Frontal cortex (tissue), 4 donors: ENCODE measurements at places on chromosomes 7 and 10.

DNA sequence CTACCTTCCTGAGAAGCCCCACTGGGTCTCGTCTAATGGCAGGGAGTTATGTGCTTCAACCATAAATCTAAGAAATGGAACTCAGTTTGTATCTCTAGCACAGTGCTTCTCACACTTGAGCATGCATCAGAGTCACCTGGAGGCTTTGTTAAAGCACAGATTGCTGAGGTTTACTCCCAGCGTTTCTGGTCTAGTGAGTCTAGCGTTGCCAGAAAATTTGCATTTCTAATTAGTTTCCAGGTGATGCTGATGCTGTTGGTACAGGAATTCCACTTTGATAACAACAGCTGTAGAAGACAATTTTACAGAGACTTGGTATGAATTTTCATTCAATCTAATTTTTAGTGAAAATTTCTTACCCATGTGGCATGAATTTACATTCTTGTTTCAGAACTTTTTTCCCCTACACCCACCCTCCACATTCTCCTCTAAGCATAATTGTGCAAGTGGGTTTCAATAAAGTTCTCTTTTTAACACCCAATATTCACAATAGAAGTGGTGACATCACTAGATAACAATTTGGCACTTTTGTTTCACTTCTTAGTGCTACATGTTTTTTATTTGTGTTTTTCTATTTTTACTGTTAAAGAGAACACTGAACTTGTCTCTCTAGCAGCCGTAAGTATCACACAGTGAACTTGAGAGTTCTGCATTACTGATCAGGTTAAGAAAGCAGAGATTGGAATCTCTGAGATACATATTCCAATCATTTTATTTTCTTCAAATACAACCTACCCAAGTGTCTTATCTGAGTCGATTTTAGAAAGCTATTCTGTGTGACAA lies 48.4 kb upstream of the BET1 start:
- no peak for DNase-seq

DNA sequence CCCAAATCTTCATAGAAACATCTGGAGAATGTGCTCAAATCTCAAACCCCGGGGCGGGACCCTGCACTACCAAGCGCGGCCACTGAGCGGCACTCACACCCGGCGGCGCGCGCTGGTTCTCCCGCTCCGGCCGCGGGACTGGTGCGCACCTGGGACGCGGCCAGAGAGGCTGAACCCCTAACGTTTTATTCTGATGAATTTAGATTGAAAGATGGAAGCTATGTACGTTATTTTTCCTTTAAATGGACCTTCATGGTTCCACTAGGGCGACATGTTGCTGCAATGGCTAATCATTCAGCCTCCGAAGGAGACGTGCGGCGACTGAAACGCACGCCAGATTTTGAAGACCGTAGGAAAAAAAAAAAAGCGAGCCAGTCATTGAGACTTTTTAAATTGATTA lies 107.0 kb upstream of the INSIG1 start:
- DNase-seq = peak; percentile 76

GRCh38 chr7:131733604-131734003 lies 177.2 kb upstream of the PODXL start:
- DNase-seq = no peak

- DNase-seq = no peak
These were observed 11.4 kb upstream of the LRRC61 start for GRCh38 chr7:150311711-150312110.

- DNase-seq = no peak
These were observed 167.7 kb upstream of the TNRC18 start for GRCh38 chr7:5591278-5591874.

DNA sequence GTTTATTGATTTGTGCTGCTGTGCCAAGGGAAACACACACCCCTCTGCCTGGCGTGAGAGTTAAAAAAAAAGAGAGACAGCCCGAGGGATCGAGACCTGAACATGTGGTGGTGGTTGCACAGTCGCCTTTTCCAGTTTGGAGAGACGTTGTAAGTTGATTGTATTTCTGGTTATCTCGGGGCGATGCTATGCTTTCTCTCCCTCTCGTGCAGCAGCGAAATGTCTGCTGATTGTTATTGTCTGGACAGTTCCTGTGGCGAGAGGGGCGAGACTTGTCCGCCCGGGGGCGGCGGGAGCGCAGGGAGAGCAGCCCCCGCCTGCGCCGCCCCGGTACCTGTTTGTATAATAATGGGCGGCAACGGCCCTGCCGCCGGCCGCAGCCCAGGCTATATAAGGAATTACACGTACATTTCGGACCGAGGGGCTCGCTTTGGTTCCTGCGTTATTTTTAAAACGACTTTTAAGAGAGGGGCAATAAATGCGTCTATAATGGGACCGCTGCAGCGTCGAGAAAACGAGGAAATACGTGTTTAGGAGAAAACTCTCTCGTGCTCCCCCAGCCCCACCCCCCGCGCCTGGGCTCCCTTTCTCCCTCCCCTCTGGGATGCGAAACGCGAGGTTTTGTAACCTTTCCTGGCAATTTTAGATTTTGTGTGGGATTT lies 1.7 kb downstream of the ZEB1 start:
- peak; percentile 28 for DNase-seq

GRCh38 chr7:31028006-31028405 lies 24.1 kb upstream of the ADCYAP1R1 start:
- DNase-seq = no peak

DNA sequence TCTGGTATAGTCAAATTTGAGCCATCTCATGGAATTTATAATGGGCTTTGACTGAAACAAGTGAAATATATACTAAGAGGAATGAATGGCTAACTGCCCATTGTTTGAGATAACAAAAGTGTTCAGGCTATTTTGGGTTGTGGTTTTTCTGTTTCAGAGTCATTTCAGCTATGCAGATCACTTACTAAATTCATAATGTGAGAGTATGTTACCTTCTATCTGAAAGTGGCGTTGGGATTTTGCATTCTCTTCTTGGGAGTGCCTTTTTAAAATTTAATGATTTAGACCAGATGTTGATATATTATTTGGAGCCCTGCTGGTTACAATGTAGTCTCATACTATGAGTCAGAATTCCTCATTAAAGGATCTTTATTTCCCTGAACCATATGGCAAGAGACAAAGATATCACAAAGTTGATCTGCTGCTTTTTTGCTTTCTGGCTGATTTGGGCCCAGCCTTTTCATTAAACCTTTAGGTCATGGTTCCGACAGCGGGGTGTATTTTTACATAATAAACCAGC lies 10.4 kb downstream of the VCL start:
- no peak for DNase-seq

GRCh38 chr7:366161-366803 lies 76.3 kb downstream of the FOXL3 start:
- no peak for DNase-seq

GRCh38 chr7:116101704-116102103 lies 71.1 kb upstream of the TFEC start:
- DNase-seq = no peak

GRCh38 chr10:378930-379704 lies 243.9 kb downstream of the ZMYND11 start:
- DNase-seq = no peak

- DNase-seq = no peak
These were observed 786 bp downstream of the CUEDC2 start for GRCh38 chr10:102431452-102432124.
